EH (cell line): ENCODE measurements at places on chromosomes 4 and X.

GRCh38 chr4:101334963-101335572 lies 12.3 kb downstream of the PPP3CA start:
- DNase-seq = no peak

GRCh38 chr4:86569103-86569870 lies 24.8 kb upstream of the PTPN13 start:
- no peak for DNase-seq

DNA sequence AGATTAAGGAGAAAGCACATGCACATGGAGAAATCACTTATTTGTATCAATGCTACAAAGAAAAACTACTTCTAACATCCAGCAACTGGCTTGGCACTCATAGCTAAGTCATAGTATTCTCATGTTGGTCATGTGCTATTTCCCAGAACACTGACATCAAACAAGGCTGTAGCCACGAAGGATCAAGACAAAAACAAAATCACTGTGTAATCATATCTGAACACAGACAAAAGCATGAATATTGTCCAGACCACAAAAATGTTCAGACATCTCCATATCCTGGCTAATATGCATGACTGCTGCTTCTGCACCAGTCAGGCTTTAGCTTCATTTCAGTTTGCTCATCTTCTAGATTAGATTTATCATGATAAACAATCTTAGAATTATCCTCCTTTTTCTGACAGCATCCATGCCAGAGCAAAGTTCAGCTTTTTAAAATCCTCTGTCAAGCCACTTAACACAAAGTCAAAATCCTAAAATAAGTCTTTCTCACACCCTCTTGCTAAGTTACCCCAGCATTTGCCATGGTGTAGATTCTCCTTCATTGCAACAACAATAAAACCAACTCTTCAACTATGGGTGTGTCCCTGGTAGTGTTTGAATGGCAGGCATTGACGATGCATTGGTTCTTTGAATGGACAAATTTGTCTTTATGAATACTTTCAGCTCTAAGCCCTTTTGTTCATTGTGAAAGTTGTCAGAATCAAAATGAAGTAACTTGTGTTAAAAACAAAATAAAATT lies 39.1 kb upstream of the NPFFR2 start:
- no peak for DNase-seq

- no peak for DNase-seq
Observed at GRCh38 chr4:52861171-52861823, 820 bp upstream of the RASL11B start.

GRCh38 chrX:131837325-131837724 lies 185.8 kb upstream of the STK26 start:
- DNase-seq = no peak
